NCI-H1436 treated with DMSO at 0.1 percent for 48 hours (cell line): ENCODE measurements at places on chromosomes 7 and 10.

GRCh38 chr7:70565721-70566370 is 566.1 kb upstream of the GALNT17 start:
- DNase-seq, result no peak

- DNase-seq, result no peak
Observed at GRCh38 chr7:153061910-153062528, 302.5 kb downstream of the ACTR3B start.

DNA sequence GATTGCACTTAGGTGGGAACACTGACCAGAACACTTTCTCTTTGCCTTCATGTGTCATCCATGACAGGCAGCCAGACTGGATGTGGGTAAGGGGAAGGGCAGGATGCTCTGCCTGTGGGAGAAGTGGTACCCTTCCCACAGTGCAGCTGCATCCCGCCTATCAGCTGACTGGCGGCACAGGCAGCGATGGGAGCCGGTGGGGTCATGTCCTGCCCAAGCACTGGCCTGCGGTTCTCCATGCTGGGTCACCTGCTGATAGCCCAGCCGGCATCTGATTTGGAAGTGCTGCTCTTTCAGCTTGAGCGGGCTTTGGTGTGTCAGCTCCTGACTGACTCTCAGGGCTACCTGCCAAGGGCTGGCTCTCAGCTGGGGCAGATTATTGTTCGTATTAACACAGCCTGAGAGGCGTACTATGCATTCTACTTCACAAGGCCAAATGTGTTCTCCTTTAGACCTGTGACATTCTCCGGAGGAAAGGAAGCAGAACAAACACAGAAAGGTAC is 105.2 kb upstream of the PDLIM1 start:
- no peak for DNase-seq

DNA sequence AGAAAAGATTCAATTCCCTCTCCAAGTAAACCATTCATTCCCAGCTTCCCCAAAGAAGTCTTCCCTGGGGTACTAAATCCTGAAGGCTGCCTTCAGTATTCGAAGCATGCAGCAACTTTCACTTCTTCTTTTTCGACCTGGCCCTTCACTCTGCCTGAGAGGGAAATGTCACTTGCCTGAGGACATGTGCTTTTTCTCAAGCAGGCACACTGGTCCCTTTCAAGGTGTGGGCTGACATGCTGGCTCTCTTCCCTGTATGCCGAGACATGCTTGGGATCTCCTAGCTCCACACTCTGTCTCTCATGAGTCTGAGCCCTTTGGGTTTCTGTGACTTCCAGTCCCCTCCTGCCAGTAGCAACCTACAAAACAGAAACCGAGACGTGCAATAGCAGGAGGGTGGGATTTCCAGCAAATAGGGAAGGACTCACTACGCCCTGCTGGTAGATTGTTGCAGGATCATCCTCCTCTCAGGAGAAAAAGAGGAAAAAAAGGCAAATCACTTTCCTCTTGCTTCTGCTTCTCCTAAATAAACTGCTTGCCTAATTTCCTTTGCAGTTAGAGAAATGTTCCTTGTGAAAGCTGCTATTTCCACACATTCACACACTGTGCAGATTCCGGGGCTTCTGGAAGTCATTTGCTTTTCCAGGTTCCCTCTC is 33.5 kb downstream of the FIGNL1 start:
- no peak for DNase-seq

DNA sequence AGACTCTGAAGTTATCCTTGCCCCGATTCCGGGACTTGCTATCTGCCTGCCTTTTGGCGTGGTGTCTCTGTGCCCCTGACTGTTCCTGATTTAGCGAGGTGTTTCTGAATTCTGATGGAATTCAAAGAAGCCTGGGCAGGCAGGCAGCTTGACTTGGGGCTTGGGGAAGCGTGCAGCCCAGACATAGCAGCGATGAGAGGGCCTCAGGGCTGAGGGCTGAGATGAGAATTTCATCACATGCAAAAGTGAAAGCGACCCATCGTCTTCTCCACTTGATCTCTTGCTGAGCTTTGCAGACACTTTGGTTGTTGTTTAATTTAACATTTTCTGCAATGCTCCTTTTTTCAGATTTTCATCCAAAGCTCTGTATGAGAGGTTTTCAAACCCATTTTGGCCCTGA is 57.8 kb downstream of the TCF7L2 start:
- no peak for DNase-seq

DNA sequence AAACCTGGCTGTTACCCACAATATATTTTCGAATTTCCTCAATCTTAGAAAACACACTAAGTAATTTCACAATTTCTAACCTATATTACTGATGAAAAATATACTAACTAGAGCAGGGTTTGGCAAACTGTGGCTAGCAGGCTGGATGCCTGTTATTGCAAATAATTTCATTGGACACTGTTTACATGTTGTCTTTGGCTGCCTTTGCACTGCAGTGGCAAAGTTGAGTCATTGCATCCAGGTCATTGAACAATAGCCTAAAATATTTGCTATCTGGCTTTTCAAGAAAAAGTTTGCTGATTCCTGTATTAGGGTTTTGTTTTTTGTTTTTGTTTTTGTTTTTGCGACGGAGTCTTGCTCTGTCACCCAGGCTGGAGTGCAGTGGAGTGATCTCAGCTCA is 47.2 kb downstream of the KIF11 start:
- DNase-seq, result no peak
